Thoracic aorta (tissue), 2 donors: ENCODE measurements at places on chromosomes 2 and 18. TPM values are rescaled to one million over a fixed set of nuclear protein-coding genes. Genes with fewer than 3 reads are reported as not detected.
A peak's percentile ranks its signal among the peaks of the same experiment; 100 is the strongest.

GRCh38 chr18:8611916-8612576 lies 2.8 kb downstream of the RAB12 start:
- H3K27me3 ChIP-seq = no peaks in the 10 kb centered on the region
- H3K4me3 ChIP-seq = peak overlapping the region; percentile 96
- DNase-seq = no peak
- no peak overlapping the region for H3K27ac ChIP-seq
- H3K4me1 ChIP-seq = peaks cover 73% of the 10 kb centered on the region
- H3K36me3 ChIP-seq = no peaks in the 10 kb centered on the region

- no peak overlapping the region for H3K27ac ChIP-seq
- no peak for DNase-seq
- no peaks in the 10 kb centered on the region for H3K4me1 ChIP-seq
- no peak overlapping the region for H3K4me3 ChIP-seq
- H3K36me3 ChIP-seq = no peaks in the 10 kb centered on the region
Observed at GRCh38 chr2:30037016-30037415, 109.8 kb upstream of the YPEL5 start.

GRCh38 chr18:3748086-3748485 lies 298.1 kb downstream of the TGIF1 start:
- DNase-seq = no peak
- H3K27ac ChIP-seq = no peak overlapping the region
- H3K4me3 ChIP-seq = no peak overlapping the region
- no peaks in the 10 kb centered on the region for H3K27me3 ChIP-seq

- H3K4me3 ChIP-seq = no peak overlapping the region
- no peaks in the 10 kb centered on the region for H3K4me1 ChIP-seq
Observed at GRCh38 chr2:100137866-100138570, 4.4 kb downstream of the AFF3 start.

DNA sequence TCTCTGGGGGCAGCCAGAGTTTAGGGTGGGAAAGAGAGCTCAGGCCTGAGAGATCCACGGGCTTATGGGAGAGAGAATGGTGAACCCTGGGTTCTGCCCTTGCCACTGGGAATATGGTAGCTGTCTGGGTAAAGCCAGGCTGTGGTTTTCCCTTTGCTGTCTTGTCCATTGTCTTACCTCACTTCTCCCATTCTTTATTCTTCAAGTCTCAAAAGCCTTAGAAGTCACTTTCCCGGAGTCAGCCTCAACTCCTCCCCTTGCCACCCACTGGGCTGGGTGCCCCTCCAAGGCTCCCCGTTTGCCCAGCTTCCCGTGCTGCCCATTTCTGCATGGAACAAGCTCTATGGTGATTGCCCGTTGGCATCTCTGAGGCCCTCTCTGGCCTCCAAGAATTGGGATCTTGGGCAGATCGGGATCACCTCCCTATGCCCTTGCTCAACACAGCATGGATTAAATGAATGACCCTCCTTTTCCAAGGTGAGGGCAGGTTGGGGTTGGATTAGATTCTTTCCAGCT lies 228.2 kb downstream of the HAUS1 start:
- H3K4me3 ChIP-seq = no peak overlapping the region
- H3K4me1 ChIP-seq = no peaks in the 10 kb centered on the region
- H3K36me3 ChIP-seq = no peaks in the 10 kb centered on the region
- no peak for DNase-seq
- H3K27me3 ChIP-seq = no peaks in the 10 kb centered on the region

DNA sequence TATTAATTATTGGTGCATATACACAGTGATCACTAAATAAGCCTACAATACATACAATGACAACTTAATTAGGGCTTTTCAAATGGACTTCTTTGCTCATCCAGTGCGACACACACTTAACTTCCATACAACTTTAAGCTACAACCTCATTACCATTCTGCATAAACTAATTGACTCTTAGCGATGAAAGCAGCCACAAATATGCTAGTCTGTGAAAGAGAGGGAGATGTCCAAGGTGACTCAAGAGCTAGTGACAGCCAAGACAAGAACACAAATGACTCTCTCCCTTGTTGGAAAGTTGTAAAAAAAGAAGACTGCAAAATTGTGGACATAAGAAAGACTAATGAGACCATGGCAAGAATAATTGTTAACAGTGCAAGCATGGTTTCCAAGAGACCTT lies 264.8 kb downstream of the ARHGAP15 start:
- no peak for DNase-seq
- H3K4me1 ChIP-seq = no peaks in the 10 kb centered on the region
- no peak overlapping the region for H3K4me3 ChIP-seq
- H3K27me3 ChIP-seq = no peaks in the 10 kb centered on the region
- no peak overlapping the region for H3K27ac ChIP-seq

GRCh38 chr2:149152469-149152953 lies 114.0 kb downstream of the LYPD6B start:
- H3K4me1 ChIP-seq = no peaks in the 10 kb centered on the region
- no peak overlapping the region for H3K27ac ChIP-seq
- H3K36me3 ChIP-seq = no peaks in the 10 kb centered on the region
- DNase-seq = no peak
- H3K27me3 ChIP-seq = no peaks in the 10 kb centered on the region
- no peak overlapping the region for H3K4me3 ChIP-seq

DNA sequence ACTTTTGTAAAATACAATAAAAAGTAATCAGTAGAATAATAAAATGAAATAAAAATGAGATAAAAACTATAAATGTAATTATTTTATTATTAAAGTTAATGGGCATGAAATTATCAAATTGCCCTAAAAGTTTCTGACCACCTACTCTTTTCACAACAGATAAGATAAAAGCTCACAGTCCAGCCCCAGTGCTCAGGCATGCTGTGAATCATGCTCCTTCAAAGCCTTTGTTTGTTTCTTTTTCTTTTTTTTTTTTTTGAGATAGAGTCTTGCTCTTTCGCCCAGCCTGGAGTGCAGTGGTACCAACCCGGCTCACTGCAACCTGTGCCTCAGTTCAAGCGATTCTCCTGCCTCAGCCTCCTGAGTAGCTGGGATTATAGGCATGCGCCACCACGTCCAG lies 181.7 kb downstream of the ANKRD44 start:
- peaks cover 12% of the 10 kb centered on the region for H3K4me1 ChIP-seq
- H3K36me3 ChIP-seq = no peaks in the 10 kb centered on the region
- no peak overlapping the region for H3K4me3 ChIP-seq
- no peaks in the 10 kb centered on the region for H3K27me3 ChIP-seq

GRCh38 chr2:238331916-238332315 lies 11.6 kb downstream of the TRAF3IP1 start:
- H3K36me3 ChIP-seq = peaks cover 2% of the 10 kb centered on the region
- no peaks in the 10 kb centered on the region for H3K4me1 ChIP-seq
- DNase-seq = no peak
- no peak overlapping the region for H3K27ac ChIP-seq
- H3K27me3 ChIP-seq = no peaks in the 10 kb centered on the region
- H3K4me3 ChIP-seq = no peak overlapping the region

GRCh38 chr2:48590017-48590416 lies 27.6 kb upstream of the GTF2A1L start:
- H3K4me1 ChIP-seq = no peaks in the 10 kb centered on the region
- no peak overlapping the region for H3K27ac ChIP-seq
- H3K36me3 ChIP-seq = peaks cover 3% of the 10 kb centered on the region
- DNase-seq = no peak
- no peak overlapping the region for H3K4me3 ChIP-seq

DNA sequence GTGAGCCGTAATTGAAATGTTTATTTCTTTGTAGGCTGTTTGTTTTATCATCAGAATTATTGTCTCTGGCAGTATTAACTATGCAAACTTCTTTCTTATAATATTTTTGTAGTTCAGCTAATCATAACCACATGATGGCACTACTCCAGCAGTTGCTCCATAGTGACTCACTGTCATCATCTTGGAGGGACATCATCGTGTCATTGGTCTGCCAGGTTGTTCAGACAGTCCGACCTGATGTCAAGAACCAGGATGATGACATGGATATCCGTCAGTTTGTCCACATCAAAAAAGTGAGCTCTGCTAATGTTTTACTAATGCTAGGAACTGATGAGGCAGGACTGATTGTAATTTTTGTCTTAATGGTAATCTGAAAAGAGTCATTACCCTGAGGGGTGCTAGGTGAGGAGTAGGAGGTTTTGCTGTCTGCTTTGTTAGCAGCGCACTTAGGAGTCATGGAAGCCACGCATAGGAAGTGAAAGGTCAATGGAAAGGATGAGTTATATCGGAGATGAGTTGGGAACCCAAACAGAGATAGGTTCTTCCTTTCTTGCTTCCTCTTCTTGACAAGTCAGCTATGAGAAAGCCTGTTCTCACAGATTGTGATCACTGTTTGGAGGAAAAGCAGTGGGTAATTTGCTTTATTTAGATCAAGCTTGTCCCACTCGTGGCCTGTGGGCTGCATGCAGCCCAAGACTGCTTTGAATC lies 49.2 kb downstream of the PIKFYVE start:
- no peak overlapping the region for H3K4me3 ChIP-seq
- H3K27ac ChIP-seq = peak overlapping the region; percentile 8
- no peak for DNase-seq
- no peaks in the 10 kb centered on the region for H3K27me3 ChIP-seq
- H3K36me3 ChIP-seq = peaks cover 9% of the 10 kb centered on the region

- H3K27me3 ChIP-seq = no peaks in the 10 kb centered on the region
- no peak overlapping the region for H3K4me3 ChIP-seq
- no peaks in the 10 kb centered on the region for H3K4me1 ChIP-seq
- no peak overlapping the region for H3K27ac ChIP-seq
Observed at GRCh38 chr2:120402508-120402907, 56.6 kb downstream of the INHBB start.

GRCh38 chr18:8870528-8870927 lies 165.2 kb downstream of the MTCL1 start:
- H3K4me1 ChIP-seq = no peaks in the 10 kb centered on the region
- H3K36me3 ChIP-seq = no peaks in the 10 kb centered on the region
- DNase-seq = no peak
- no peak overlapping the region for H3K27ac ChIP-seq
- no peaks in the 10 kb centered on the region for H3K27me3 ChIP-seq
- no peak overlapping the region for H3K4me3 ChIP-seq

DNA sequence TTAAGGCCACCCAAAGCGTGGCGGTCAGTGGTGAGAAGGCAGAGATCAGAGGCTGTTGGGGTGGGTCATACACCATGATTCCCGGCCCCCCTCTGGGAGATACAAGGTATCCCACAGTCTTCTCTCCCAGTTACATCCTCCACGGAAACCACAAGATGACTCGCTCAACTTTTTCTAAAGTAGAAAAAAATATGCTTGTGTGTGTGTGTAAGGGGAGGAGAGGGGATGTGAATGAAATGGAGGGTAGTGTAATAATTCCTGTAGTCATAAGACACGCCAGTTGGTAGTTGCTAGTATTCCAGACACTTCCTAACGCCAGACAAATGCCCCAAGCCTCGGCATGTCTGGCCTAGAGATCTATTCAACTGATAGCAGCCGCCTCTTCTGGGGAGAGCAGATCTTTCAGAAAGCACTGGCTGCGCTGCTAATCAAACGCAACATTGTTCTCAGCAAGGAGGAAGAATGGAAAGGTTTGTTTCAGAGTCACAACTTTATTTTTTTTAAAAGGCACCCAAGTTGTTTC lies 143.5 kb downstream of the TGIF1 start:
- no peaks in the 10 kb centered on the region for H3K27me3 ChIP-seq
- peaks cover 46% of the 10 kb centered on the region for H3K4me1 ChIP-seq
- H3K4me3 ChIP-seq = peak overlapping the region; percentile 71
- DNase-seq = no peak
- H3K36me3 ChIP-seq = no peaks in the 10 kb centered on the region
- H3K27ac ChIP-seq = peak overlapping the region; percentile 94

DNA sequence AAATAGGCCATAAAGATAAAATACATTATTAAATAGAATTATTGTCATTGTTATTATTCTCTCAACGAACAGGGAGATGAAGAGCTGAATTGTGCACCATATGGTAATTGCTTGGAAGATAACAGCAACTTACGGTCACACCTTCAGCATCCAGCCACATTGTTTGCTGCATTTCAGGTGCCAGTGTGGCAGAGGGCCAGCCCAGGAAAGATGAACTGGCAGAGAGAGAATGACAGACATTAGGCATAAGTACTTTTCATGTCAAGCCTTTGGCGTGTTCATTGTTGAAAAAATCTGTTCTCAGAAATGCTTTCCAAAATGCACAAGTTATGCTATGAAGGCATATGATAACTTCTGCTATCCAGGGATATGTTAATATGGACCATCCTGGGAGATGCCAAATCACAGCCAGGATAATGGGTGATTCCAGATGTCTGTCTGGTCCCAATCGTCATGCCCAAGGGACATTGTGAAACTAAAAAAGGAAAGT lies 748.6 kb upstream of the PIK3C3 start:
- H3K36me3 ChIP-seq = no peaks in the 10 kb centered on the region
- H3K27me3 ChIP-seq = no peaks in the 10 kb centered on the region
- no peaks in the 10 kb centered on the region for H3K4me1 ChIP-seq
- DNase-seq = no peak

DNA sequence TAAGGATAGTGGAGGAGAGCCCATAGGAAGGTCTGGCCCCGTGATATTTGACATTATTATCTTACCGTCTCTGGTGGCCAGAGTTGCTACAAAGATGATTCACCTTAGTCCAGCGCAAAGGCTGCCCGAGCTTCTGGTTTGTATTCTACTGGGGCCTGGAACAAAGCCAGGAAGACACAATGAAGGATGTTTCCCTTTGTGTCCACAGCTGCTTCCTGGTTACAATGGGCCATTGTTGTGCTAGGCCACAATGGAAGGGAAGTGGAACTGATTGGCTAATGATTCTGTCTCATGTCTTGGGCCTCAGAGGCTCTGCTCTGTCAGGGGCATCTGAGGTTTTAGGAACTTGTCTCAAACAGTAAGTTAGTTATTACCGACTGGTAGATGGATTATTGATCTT lies 132.2 kb downstream of the TDRD15 start:
- no peaks in the 10 kb centered on the region for H3K36me3 ChIP-seq
- no peak overlapping the region for H3K4me3 ChIP-seq
- no peak overlapping the region for H3K27ac ChIP-seq
- no peaks in the 10 kb centered on the region for H3K27me3 ChIP-seq
- no peaks in the 10 kb centered on the region for H3K4me1 ChIP-seq

DNA sequence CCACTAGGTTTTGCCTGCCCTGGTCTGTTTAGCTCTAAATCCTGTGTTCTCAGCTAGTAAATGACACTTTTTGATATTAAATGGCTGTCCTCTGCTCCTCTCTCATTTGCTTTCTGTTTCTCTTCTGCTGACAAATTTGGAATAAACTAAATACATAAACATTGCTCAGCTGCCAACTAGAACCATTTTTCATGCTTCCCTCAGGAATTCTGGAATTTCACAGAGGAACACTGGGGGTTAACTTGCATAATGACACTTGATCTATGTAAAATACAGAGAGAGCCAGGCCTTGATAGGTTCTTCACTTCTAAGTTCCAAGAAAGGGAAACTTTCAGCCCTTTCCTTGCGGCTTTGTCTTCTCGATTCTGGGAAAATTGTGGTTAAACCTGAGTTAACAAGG lies 450.6 kb upstream of the ST6GAL2 start:
- no peaks in the 10 kb centered on the region for H3K36me3 ChIP-seq
- H3K4me3 ChIP-seq = peak overlapping the region; percentile 45
- peak overlapping the region; percentile 27 for H3K27ac ChIP-seq

Gene GPAT2
- 6.9 TPM for total RNA-seq

Gene CREG2
- not detected for total RNA-seq

Gene INHBB
- 19.4 TPM for total RNA-seq

Gene NAT8
- not detected for total RNA-seq

Gene SFTPB
- not detected for total RNA-seq

Gene MOB1A
- 107 TPM for total RNA-seq

Gene HOXD9
- 1.4 TPM for total RNA-seq

Gene LYG1
- not detected for total RNA-seq

Gene GAD1
- total RNA-seq = 5.5 TPM

Gene CYS1
- 13.5 TPM for total RNA-seq

Gene RAPGEF4
- total RNA-seq = 18.4 TPM

Gene PSMG2
- 64.6 TPM for total RNA-seq

Gene GALR1
- total RNA-seq = under 0.01 TPM
